Prostate gland (tissue), 2 donors: ENCODE measurements at places on chromosomes 4 and X. TPM values are rescaled to one million over a fixed set of nuclear protein-coding genes. Genes with fewer than 3 reads are reported as not detected.

The RAB40AL gene
- 4.7 TPM for total RNA-seq

The OPHN1 gene
- total RNA-seq: 18.7 TPM

The USP27X gene
- 2.0 TPM for total RNA-seq

The BEX2 gene
- 41.2 TPM for total RNA-seq

The RASSF6 gene
- 6.2 TPM for total RNA-seq
